ENCODE measurements at places on chromosomes 7 and 10.

DNA sequence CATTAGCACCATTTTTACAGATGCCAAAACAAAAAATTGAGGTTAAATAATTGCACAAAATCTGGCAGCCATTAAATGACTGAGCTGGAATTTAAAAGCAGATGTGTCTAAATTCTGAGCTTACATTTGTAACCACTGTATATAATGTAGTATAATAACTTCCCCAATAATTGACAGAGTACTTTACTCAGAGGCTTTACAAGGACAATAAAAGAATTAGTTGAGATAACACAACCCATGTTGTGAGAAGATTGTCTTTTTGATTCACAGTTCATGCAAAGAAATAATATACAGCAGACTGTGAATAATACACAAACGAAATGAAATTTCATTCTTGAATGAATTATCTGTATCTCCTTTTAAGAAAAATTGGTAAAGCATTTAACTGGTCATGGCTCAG is 417.1 kb downstream of the AUTS2 start:
- no peak for DNase-seq

- no peak for DNase-seq
Measured at GRCh38 chr7:117017017-117017451, 63.7 kb downstream of the ST7 start.

GRCh38 chr10:16866541-16867275 is 49.5 kb upstream of the RSU1 start:
- no peak for DNase-seq

GRCh38 chr10:31765541-31765940 is 163.1 kb downstream of the ARHGAP12 start:
- no peak for DNase-seq

DNA sequence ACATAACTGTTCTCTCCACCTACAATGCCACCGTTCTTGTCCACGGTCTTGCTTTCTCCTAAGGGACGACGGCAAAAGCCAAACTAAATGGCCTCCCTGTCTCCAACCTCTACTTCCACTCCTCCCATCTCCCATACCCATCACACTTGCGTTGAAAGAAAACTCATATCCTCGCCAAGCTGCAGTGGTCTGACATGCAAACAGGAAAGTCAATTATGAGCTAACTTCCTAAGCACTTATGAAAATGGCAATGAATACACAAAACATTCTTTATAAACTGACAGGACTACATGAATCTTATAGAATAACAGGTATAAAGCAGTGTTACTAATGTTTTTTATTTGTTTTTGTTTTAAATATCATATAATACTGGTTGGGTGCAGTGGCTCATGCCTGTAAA is 46.4 kb downstream of the TYW1B start:
- DNase-seq = no peak

DNA sequence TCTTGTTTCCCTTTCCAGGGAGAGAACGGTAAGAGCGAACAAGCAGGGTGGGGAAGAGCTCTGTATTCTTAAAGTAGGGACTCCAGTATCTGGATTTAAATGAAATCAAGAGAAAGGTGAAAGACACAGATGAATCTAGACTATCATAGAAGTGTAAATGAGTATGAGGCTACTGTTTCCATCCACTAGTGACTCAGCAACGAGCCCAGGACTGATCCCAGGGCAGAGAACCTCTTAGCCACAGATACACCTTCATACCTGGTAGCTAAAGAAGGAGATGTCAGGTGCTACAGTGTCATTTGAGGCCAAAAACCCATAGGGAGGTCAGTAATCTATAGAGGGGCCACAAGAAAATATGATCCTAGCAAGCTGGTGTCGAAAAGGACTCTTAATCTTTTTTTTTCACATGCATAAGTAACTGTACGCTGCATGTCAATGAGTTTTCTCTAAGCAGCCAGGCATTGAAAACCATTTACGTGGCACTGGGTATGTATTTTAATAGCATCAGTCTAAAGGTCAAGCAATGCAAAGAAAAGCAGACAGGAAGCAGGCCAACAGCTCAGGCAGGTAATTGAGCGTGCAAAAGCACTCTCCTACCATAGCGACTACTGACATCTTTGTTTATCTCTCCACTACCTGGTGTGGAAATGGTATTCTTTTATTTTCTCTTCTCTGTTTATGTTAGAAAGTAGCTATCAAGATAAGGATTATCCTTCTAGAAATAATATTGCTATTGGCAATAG is 91.5 kb upstream of the EGR2 start:
- DNase-seq = no peak

DNA sequence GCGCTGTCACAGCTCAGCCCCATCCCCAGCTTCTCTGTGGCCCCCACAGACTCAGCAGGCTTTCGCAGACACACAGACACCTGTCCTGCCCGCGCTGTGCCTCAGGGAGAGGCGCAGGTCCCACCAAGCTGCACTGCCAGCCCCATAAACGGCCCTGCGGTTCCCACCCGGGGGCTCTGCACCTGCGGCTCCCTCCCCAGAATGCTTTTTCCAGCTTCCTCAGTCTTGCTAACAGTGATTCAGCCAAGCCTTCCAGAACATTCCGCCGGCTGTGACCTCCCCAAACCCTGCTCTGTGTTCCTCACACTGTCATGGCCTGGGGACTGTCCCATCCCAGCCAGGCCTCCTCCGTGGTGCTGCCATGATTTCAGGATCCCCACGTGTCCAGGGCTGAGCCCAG is 27.8 kb upstream of the TNRC18 start:
- DNase-seq = no peak
